Endothelial cell (in vitro differentiated cells): ENCODE measurements at places on chromosomes 4 and X.

- no peak for DNase-seq
Measured at GRCh38 chrX:22110729-22111494, 78.8 kb downstream of the PHEX start.

GRCh38 chrX:29376584-29376983 lies 789.3 kb downstream of the IL1RAPL1 start:
- no peak for DNase-seq

DNA sequence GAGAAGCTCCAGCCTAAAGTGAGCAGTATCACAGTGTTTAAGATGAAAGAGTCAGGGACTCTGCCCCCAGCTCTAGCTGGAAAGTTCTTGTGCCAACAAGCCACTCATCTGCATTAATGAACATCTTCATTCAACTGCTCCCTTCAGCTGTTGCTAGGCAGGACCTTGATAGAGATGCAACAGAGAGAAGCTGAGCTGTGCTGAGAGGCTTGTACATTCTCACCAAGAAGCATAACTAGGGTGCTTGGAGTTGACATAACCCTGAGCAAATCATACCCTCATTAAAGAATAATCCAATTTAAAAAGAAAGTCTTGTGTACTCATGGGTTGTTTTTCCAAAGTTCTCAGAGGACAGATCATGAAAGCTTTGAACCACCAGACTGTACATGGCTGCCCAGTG lies 63.2 kb downstream of the ATXN3L start:
- DNase-seq: no peak

DNA sequence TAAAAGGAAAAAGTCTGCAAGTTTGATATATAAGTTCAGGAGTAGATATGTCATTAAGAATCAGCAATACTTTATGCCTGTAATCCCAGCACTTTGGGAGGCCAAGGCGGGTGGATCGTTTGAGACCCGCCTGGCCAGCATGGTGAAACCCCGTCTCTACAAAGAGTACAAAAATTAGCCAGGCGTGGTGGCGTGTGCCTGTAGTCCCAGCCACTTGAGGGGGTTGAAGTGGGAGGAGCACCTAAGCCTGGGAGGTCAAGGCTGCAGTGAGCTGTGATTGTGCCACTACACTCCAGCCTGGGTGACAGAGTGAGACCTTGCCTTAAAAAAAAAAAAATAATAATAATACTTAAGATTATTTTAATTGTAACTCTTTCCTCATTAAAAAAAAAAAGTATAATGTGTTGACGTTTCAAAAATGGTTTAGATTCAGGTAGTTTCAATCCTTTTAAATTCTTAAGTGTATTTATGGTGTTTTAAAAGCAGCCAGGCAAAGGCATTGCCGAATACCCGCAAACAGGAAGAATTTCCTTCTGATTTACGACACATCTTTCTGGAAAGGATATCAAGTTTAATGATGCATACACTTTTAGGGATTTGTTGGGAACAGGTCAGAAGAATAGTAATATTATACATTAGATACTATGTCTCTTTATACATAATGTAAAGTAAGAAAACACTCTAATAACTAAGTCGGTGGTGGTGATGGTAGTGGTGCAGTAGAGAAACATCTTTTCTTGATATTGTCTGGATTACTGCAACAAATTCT lies 80.9 kb downstream of the KDM6A start:
- no peak for DNase-seq

DNA sequence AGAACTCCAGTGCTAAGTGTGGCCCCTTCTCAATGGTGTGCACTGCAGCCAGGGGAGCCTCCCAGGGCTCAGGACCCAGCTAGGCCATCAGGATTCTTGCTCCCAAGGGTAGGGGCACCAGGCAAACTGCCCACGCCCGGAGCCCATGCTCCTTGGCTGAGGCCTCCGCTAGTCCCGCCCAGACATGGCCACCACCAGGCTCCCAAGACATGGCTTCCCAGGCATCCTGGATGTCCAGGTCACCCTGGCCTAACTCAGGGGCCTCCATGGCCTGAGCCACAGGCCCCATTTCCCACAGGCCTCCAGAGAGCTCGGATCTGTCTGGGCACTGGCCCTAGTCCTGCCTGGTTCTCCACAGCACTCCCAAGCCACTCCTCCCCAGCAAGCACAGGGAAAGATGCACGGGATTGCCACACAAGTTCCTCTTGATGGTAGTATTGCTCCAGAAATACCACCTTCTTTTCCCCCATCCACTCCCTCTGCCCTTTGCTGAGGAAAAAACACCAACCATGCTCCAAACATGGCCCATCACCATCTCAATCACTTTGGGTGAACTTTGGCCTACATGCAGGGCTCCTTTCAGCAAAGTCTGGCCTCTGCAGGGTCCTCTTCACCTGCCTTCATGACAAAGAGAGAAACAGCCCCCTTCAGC lies 274.7 kb upstream of the AGTR2 start:
- no peak for DNase-seq
